ENCODE measurements at places on chromosomes 2 and 18.

DNA sequence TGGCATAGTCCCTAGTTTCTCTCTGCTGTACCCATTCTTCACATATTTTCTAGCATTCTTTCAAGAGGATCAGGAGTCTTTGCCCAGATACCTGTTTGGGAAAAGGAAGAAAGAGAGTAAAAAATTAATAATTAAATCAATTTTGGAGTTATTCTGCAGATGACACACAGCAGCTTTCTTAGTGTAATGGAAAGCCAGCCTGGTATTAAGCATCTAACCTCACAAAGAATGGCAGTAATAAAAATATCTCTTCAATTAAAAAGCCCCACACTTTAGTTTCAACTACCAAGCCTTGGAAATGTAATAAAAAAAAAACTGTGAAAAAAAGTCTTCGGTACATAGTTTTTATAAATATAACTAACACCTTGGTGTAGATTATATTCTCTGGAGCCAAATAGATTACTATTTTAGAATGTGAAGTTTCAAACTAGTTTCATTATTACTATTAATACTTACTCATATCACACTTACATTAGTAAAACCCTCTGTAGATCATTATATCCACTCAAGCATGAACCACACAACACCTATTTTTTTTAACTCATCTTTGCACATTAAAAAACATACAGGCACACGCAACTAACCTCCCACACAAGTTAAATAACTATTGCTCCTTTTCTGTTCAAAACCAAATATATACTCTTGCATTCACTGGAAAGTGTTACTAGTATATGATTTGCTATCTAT is 90.9 kb downstream of the GPD2 start:
- no peaks in the 10 kb centered on the region for H3K36me3 ChIP-seq
- DNase-seq: no peak
- no peak overlapping the region for H3K27ac ChIP-seq
- H3K27me3 ChIP-seq: no peaks in the 10 kb centered on the region
- no peaks in the 10 kb centered on the region for H3K4me1 ChIP-seq

DNA sequence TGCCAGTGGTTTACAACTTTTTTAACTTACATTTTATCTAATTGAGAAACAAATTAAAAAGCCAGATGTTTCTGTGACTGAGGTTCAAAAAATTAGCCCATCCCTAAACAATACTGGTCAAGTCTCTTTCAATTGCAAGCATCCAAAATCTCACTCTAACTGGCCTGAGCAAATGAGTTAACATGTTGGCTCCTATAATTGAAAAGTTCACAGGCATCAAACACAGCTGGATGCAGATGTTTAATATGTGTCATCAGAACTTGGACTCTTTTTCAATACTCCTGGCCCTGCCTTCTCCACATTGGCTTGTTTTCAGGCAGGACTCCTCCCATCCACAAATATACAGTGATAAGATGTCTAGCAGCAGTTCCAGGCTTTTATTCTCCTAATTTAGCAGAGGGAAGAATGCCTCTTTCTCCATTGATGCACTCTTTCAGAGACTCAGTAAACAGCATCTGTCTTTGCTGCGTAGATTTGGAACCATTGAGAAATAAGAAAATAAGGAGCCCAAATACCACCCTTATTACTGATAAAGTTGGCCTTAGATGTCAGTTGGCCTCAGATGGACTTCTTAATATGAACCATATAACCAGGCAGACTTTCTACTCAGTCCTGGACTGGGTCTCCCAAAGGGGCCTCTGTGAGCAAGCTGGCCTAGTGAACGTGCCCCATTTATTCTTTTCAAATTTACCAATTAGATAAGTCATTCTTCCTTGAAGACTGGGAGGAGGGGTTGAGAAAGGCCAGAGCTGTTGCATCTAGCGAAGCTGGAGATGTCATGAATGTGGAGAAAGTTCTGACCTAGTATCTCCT is 30.4 kb upstream of the FN1 start:
- H3K4me1 ChIP-seq: no peaks in the 10 kb centered on the region
- DNase-seq: no peak
- H3K4me3 ChIP-seq: no peak overlapping the region
- peaks cover 7% of the 10 kb centered on the region for H3K27me3 ChIP-seq
- H3K27ac ChIP-seq: no peak overlapping the region

DNA sequence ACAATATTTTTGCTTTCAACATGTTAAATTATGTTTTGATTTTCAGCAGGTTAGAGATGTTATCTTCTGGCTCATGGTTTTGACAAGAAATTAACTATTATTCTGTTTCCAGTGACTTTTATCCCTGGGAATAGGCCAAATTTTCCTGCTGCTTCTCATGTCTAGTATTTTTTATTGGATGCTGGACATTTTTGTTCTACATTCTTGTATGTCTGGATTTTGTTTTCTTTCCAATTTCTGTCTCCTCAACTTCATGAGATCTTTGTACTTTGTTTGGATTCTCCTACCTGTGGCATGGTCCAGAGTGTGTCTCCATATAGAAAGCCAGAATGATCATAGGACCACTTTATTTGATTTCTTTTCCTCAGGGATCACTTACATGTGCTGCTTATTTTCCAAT is 33.1 kb upstream of the MYO1B start:
- no peak overlapping the region for H3K4me3 ChIP-seq

DNA sequence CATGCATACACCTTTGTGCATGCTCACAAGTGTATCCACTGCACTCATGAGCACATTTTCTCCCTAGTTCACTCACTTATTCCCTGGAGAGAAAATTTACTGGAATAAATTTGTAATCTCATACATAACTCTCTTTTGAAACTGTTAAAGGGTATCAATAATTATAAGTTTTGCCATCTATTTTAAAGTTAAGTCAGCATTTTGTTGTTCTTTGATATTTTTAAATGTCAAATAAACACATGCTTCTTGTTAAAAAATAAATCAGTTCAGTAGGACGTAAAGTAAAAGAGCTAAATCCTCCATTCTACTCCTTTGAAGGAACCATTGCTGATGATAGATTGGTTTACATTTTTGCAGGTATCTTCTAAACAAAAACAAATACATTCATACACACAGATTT is 522.1 kb downstream of the NR4A2 start:
- no peak overlapping the region for H3K27ac ChIP-seq
- no peak overlapping the region for H3K4me3 ChIP-seq
- no peaks in the 10 kb centered on the region for H3K36me3 ChIP-seq
- no peak for DNase-seq

DNA sequence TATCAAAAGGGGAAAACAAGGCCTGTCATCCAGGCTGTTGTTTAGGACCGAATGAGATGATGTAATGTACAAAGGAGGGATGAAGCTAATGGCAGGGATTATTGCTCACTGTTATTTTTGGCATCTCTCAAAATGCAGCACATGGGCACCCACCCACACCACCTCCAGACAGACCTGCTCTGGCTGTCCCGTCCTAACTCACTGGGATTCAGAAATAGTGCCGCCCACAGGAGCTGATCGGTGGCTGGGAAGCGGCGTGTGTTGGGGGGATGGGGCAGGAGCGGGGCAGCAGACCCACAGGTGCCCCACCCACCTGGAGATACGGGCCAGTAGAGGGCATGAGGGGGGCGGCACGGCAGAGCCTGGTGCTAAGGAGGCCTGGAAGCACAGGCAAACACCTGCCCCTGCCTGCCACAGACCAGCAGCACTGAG is 52.2 kb downstream of the CRACDL start:
- H3K4me3 ChIP-seq: no peak overlapping the region
- DNase-seq: no peak
- no peaks in the 10 kb centered on the region for H3K4me1 ChIP-seq
- peaks cover 38% of the 10 kb centered on the region for H3K36me3 ChIP-seq
- H3K27ac ChIP-seq: no peak overlapping the region

GRCh38 chr18:5431836-5432575 is 111.8 kb downstream of the EPB41L3 start:
- H3K27me3 ChIP-seq: no peaks in the 10 kb centered on the region
- H3K4me3 ChIP-seq: no peak overlapping the region
- no peaks in the 10 kb centered on the region for H3K36me3 ChIP-seq
- no peak for DNase-seq
- H3K27ac ChIP-seq: no peak overlapping the region
- H3K4me1 ChIP-seq: no peaks in the 10 kb centered on the region

- H3K4me3 ChIP-seq: peak overlapping the region; percentile 50
- peaks cover 35% of the 10 kb centered on the region for H3K36me3 ChIP-seq
- H3K27ac ChIP-seq: no peak overlapping the region
- H3K4me1 ChIP-seq: peaks cover 77% of the 10 kb centered on the region
Observed at GRCh38 chr18:63236406-63236805, 83.2 kb downstream of the BCL2 start.

- no peak overlapping the region for H3K27ac ChIP-seq
- H3K36me3 ChIP-seq: no peaks in the 10 kb centered on the region
- H3K27me3 ChIP-seq: no peaks in the 10 kb centered on the region
Observed at GRCh38 chr2:112006076-112006410, 49.0 kb upstream of the TMEM87B start.

DNA sequence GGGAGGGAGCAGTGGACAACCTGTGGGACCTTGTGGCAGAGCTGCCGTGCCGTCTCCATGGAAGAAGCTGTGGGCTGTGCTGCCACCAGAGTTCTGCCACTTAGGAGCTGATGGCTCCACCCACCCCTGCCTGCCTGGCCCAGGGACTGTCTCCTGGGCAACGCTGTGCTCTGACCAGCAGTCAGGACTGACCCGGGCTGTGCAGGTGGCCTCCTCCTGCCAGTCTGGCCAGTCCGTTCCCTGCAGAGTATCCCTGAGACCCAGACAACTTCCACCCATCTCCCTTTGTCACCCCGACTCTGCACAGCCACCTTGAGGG is 12.8 kb downstream of the ASIC4 start:
- H3K4me1 ChIP-seq: peaks cover 8% of the 10 kb centered on the region
- no peak overlapping the region for H3K4me3 ChIP-seq
- H3K27ac ChIP-seq: no peak overlapping the region
- no peaks in the 10 kb centered on the region for H3K36me3 ChIP-seq

DNA sequence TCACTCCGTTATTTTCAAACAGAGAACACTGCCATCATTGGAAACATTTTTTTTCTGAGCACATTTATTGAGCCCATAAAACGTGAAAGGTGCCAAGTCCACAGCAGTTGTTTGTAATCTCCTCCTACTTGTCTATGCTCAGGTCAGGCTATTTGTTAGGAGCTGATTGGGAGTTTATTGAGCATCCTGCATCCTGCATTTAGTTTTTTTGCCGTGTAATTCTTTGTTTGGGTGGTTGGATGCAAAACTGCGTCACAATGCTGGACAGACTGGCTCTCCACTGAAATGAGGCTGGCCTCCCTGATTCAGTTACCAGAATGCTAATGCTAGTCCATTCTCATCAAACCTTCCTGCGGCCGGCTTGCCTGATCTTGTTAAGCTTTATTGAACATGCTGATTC is 71.4 kb downstream of the RAPGEF4 start:
- no peak for DNase-seq
- H3K4me1 ChIP-seq: peaks cover 8% of the 10 kb centered on the region
- H3K27me3 ChIP-seq: peaks cover 2% of the 10 kb centered on the region
- peaks cover 18% of the 10 kb centered on the region for H3K36me3 ChIP-seq
- no peak overlapping the region for H3K27ac ChIP-seq

- H3K4me3 ChIP-seq: no peak overlapping the region
- H3K27ac ChIP-seq: no peak overlapping the region
- H3K27me3 ChIP-seq: no peaks in the 10 kb centered on the region
- no peaks in the 10 kb centered on the region for H3K36me3 ChIP-seq
Observed at GRCh38 chr2:219368690-219369191, 19.0 kb downstream of the DNPEP start.

GRCh38 chr2:168156661-168157060 is 90.7 kb downstream of the STK39 start:
- no peaks in the 10 kb centered on the region for H3K27me3 ChIP-seq
- no peak overlapping the region for H3K4me3 ChIP-seq
- peaks cover 12% of the 10 kb centered on the region for H3K4me1 ChIP-seq

GRCh38 chr2:28394331-28394877 is 1.7 kb downstream of the FOSL2 start:
- peak overlapping the region; percentile 79 for H3K27ac ChIP-seq
- H3K4me1 ChIP-seq: peaks cover 27% of the 10 kb centered on the region
- DNase-seq: no peak
- H3K36me3 ChIP-seq: no peaks in the 10 kb centered on the region
- H3K4me3 ChIP-seq: no peak overlapping the region

GRCh38 chr18:77108001-77108692 is 24.4 kb downstream of the MBP start:
- no peaks in the 10 kb centered on the region for H3K27me3 ChIP-seq
- H3K4me1 ChIP-seq: peaks cover 62% of the 10 kb centered on the region
- peaks cover 18% of the 10 kb centered on the region for H3K36me3 ChIP-seq
- H3K4me3 ChIP-seq: peak overlapping the region; percentile 75

DNA sequence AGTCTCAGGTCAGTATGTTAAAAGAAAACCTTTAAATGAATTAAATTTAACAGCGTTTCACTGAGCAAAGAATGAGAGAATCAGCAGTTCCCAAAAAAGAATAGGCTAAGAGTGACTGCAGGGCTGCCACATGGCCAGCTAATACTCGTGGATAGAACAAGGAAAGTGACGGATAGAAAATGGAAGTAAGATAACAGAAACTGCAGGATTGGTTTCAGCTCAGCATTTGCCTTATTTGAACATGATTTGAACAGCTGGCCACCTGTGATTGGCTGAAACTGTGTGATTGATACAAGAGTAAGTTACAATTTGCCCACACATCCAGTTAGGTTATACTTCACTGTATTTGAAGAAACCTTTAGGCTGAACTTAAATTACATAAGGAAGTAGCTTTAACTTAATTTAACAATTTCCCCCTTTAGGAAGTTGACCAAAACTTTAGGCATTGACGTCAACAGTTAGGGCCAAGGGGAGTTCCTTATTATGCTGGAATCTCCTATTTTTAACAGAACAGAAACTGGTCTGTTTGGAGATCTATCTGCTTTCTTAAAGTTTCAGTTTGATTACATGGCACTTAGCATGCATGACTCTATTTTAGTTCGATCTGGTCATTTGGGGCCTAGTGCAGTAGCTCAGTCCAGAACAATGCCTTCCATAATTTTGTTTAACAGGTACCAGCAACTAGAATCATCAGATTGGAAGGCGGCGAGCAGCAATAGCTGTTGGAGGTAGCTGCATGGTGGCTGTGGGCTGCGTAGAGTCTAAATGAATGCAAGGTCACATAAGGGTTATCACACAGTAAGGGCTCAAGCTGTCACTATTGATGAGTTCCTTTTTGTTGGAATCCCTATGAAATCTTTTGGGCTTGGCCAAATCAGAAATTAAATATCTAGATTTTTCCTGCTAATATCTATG is 143.4 kb downstream of the TRIM43 start:
- no peaks in the 10 kb centered on the region for H3K4me1 ChIP-seq
- peaks cover 18% of the 10 kb centered on the region for H3K27me3 ChIP-seq
- no peak overlapping the region for H3K4me3 ChIP-seq
- H3K36me3 ChIP-seq: no peaks in the 10 kb centered on the region
- no peak overlapping the region for H3K27ac ChIP-seq
- no peak for DNase-seq

DNA sequence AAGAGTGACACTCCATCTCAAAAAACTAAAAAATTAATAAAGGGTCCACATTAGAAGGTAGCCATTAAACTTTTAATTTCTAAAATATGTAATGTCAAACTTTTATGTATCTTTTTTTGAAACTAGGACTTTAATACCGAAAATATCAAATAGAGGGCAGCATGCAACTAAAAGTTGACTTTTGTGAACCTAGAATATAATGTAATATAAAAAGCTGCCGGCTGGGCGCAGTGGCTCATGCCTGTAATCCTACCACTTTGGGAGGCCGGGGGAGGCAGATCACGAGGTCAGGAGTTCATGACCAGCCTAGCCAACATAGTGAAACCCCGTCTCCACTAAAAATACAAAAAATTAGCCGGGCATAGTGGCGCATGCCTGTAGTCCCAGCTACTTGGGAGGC is 62.8 kb downstream of the INO80D start:
- no peak for DNase-seq
- H3K4me1 ChIP-seq: no peaks in the 10 kb centered on the region
- no peak overlapping the region for H3K27ac ChIP-seq

GRCh38 chr18:57915865-57916582 is 112.9 kb upstream of the ATP8B1 start:
- H3K27ac ChIP-seq: no peak overlapping the region
- DNase-seq: no peak
- no peaks in the 10 kb centered on the region for H3K36me3 ChIP-seq
- H3K4me3 ChIP-seq: no peak overlapping the region
- peaks cover 3% of the 10 kb centered on the region for H3K27me3 ChIP-seq

All from naive thymus-derived CD8-positive, alpha-beta T cell (primary cell).